Activated CD8-positive, alpha-beta memory T cell treated with anti-CD3 and anti-CD28 coated beads for 1 hour (primary cell): ENCODE measurements at places on chromosomes 3 and 15.

DNA sequence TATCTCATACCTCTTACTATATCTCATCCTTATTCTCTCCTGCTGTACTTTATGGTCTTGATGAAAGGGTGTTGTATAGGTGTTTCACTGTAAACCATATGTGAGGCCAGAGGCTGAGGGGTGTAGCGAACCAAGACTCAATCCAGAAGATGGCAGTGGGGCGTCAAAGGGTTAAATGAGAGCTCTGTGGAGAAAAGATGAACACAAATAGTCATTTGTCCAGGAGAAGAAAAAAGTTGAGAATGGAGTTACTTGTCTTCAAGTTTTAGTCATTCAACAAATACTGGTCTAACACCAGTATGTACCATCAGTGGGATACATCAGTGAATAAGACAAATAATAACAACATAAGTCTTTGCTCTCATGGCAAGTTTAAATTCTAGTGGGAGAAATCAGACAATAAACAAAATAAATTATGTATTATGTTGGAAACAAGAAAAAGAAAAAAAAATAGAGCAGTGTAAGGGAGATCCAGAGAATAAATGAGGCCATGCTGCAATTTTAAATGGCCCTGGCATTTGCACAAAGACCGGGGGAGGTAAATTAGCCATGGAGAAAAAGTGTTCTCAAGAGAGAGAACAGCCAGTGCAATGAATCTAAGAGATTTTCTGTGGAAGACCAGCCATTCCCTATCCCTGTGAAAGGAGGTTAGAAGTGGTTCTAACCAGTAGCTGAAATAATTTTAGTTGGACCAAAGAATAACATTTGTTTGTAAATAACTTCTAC is 77.0 kb upstream of the UMPS start:
- DNase-seq, result no peak

DNA sequence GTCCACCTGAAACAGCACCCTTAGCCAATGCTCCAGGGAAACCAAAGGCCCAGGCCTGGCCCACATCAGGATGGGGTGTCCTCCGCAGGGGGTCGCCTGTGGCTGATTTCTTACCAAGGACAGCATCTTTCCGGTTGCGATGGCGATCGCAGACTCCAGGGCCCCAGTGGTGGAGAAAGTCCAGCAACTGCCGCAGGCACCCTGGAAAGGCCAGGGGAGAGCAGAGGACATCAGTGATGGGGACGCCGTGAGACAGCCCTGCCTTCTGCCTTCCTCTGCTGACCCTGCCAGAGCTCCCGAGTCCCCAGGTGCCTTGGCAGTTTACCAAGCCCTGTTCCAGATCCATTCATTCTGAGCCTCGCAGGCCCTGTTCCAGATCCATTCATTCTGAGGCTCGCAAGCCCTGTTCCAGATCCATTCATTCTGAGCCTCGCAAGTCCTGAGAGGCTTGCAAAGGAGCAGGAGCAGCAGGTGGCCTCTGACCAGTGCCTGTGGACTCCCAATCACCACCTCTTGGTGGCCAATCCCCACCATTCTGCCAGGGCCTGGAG is 12.5 kb downstream of the CTSH start:
- DNase-seq, result no peak

- no peak for DNase-seq
Observed at GRCh38 chr3:113914646-113915045, 33.2 kb upstream of the ZDHHC23 start.

DNA sequence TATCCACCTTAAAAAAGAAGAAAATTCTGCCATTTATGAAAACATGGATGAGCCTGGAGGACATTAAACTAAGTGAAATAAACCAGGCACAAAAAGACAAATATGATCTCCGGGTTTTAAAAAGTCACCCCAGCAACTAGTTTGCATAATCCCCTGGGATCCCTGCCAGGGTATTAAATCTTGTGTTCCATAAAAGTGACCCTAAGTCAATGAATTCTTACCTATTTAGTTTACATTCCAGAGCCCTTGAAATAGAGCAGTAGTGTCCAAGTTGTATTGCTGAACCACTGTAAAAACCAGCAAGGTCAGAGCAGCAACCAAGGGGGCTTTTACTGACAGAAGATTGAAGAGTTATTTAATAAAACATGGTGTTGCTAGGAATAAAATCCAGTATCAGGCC is 716.8 kb upstream of the BCHE start:
- DNase-seq, result no peak

- no peak for DNase-seq
Observed at GRCh38 chr3:38640661-38641452, 8.6 kb downstream of the SCN5A start.

DNA sequence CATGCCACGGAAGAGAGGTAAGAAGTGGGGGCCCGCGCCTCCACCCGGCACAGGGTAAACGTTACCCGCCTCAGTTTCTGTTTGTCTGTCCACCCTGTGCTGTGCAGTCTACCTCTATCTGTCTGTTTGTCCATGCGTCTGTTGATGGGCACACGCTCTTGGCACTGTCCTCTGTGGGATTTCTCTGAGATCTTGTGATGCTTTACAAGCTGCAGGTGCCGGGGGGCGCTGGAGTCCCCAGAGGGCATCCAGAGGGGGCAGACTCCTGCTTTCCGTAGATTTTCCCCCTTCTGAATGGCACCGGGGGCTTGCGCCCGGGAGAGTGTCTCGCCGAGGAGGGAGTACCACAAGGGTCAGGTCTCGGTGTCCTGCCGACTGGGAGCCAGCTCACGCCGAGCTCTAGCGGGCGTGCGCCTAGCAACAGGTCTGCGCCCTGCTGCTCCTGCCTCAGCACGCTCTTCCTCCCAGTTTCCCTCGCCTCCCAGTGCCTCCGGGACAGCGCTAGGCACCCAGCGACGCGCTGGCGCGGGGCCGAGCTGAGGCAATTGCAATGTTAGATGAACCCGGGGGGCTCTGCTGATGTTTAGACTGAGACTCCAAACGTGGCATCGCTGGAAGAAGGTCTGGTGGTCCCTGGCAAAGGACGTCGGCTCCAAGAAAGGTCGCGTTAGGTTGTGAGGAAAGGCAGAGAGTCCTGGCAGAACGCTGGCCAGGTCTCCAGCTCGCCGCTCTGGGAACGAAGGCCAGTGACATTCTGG is 667 bp downstream of the CEMIP start:
- DNase-seq, result no peak

- no peak for DNase-seq
Observed at GRCh38 chr15:56957812-56958406, 39.5 kb downstream of the TCF12 start.

DNA sequence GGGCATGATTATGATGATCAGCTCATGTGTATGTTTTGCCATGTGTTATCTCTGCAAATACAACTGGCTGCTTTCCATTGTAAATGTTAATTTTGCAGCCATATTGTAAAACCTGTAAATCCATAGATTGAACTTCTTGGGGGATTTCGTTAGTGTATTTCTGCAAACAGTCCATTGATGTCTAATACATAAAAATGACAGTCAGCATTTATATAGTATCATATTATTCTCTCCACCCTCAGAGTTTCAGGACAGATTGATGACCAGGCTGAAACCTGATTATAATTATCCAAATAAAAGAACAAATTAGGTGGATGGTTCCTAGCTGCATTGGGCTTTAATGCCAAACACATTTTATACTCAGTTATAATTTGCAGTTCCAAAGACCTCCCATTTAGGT is 276.8 kb downstream of the FEZF2 start:
- DNase-seq, result no peak
